ENCODE measurements at places on chromosomes 16 and 17.

- no peak for DNase-seq
These were observed 20.7 kb downstream of the MMP15 start for GRCh38 chr16:58046054-58046881.

GRCh38 chr16:54199487-54200160, 87.0 kb downstream of the IRX3 start:
- DNase-seq, result no peak

GRCh38 chr16:66430214-66430613, 3.1 kb downstream of the BEAN1 start:
- DNase-seq, result no peak

DNA sequence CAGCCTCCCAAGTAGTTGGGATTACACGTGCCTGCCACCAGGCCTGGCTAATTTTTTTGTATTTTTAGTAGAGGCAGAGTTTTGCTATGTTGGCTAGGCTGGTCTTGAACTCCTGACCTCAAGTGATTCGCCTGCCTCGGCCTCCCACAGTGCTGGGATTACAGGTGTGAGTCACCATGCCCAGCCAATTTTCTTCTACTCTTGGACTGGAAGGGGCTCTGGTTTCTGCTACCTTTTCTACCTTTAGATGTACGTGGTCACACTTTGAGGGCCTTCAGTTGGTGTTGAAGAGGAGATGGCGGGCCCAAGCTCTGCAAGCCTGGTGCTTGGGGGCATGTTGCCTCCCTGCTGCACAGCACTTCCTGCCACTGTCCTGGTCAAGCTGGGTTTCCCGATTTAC, 173.6 kb downstream of the PRKCA start:
- DNase-seq, result no peak

GRCh38 chr16:25693631-25694030, 1.9 kb downstream of the HS3ST4 start:
- DNase-seq, result no peak

- no peak for DNase-seq
These were observed 34.6 kb upstream of the IRX6 start for GRCh38 chr16:55289353-55289752.

- no peak for DNase-seq
These were observed 814 bp upstream of the CDH3 start for GRCh38 chr16:68644296-68644695.

GRCh38 chr17:31388770-31389656, 2.5 kb upstream of the RAB11FIP4 start:
- peak; percentile 70 for DNase-seq

GRCh38 chr17:38459567-38459966, 31.3 kb downstream of the ARHGAP23 start:
- no peak for DNase-seq

- no peak for DNase-seq
These were observed 65.2 kb downstream of the KLHDC4 start for GRCh38 chr16:87700406-87701077.

- no peak for DNase-seq
These were observed 341.4 kb downstream of the CDH11 start for GRCh38 chr16:64780445-64780844.

GRCh38 chr16:715477-716199, 720 bp downstream of the METRN start:
- peak; percentile 72 for DNase-seq

GRCh38 chr17:44390250-44390870, 911 bp upstream of the ITGA2B start:
- DNase-seq, result no peak

- DNase-seq, result no peak
These were observed 24.0 kb upstream of the CIBAR2 start for GRCh38 chr16:85136213-85136701.

- DNase-seq, result no peak
These were observed 124.2 kb downstream of the PARN start for GRCh38 chr16:14505846-14506245.

DNA sequence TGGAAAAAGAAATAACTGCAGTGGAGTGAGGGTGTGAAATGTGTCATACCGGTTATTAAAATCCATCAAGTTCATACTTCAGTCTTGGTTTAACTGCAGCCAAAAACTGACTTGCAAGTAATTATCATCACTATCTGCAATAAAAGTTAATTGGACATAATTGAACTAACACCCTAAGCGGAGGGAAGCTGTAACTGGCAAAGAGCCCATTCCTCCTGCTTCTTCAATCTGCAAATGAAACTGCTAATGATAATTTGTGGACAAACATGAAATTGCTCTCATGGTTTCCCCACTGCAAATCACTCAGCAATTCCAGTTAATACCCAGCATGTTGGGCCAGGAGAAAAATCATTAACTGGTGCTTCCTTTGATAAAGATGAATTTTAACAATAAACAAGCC, 46.5 kb downstream of the FAM222B start:
- no peak for DNase-seq

DNA sequence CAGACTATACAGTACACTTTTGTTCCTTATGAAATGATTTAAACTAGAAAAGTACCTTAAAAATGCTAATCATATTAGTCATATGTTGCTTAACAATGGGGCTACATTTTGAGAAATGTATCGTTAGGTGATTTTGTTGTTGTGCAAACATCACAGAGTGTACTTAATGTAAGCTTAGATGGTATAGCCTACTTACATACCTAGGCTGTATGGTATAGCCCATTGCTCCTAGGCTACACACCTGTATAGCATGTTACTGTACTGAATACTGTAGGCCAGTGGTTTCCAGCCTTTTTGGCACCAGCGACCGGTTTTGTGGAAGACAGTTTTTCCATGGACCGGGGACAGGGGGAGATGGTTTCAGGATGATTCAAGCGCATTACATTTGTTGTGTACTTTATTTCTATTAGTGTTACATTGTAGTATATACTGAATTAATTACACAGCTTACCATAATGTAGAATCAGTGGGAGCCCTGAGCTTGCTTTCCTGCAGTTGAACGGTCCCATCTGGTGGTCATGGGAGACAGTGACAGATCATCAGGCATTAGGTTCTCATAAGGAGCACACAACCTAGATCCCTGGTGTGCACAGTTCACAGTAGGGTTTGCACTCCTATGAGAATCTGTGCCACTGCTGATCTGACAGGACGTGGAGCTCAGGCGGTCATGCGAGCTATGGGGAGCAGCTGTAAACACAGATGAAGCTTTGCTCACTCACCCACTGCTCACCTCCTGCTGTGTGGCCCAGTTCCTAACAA, 35.0 kb upstream of the MRC2 start:
- DNase-seq, result no peak

DNA sequence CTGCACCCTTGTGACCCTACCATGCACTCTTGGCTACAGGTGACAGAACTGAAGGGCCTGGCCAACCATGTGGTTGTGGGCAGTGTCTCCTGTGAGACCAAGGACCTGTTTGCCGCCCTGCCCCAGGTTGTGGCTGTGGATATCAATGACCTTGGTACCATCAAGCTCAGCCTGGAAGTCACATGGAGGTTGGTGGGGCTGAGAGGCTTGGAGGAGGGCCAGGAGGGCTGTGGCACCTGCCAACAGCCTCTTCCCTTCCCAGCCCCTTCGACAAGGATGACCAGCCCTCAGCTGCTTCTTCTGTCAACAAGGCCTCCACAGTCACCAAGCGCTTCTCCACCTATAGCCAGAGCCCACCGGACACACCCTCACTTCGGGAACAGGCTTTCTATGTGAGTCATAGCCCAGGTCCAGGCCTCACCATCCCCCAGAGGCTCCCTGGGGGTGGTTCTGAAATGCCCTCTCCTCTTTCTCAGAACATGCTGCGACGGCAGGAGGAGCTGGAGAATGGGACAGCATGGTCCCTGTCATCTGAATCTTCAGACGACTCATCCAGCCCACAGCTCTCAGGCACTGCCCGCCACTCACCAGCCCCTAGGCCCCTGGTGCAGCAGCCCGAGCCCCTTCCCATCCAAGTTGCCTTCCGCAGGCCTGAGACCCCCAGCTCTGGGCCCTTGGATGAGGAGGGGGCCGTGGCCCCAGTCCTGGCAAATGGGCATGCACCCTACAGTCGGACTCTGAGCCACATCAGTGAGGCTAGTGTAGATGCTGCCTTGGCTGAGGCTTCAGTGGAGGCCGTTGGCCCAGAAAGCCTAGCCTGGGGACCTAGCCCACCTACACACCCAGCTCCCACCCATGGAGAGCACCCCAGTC, 13.0 kb downstream of the RIPOR1 start:
- DNase-seq, result no peak

DNA sequence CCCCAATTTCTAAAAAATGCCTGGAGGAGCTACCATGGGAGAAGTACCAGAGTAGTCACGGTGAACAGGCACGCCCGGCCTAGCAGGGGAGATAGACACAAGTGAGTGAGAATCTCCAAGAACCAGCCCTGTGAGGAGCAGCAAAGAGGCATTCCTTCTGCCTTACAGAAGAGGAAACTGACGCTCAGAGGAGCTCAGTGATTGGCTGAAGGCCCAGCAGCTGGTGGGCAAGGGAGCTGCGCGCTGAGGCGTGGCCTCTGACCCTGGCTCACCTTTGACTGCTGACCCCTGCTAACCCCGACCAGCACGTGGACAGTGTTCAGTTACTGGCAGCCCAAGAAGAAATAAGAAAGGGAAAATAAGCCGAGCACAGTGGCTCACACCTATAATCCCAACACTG, 1.8 kb downstream of the C16orf96 start:
- DNase-seq, result no peak

- DNase-seq, result no peak
These were observed 786 bp upstream of the CDK5RAP3 start for GRCh38 chr17:47969930-47970724.

GRCh38 chr17:28576758-28577465, at the start of gene ALDOC:
TSS of gene ALDOC (minus strand) at chr17:28576895. CDS start at chr17:28575532, 1,363 bp downstream.
- peak; percentile 99 for DNase-seq

DNA sequence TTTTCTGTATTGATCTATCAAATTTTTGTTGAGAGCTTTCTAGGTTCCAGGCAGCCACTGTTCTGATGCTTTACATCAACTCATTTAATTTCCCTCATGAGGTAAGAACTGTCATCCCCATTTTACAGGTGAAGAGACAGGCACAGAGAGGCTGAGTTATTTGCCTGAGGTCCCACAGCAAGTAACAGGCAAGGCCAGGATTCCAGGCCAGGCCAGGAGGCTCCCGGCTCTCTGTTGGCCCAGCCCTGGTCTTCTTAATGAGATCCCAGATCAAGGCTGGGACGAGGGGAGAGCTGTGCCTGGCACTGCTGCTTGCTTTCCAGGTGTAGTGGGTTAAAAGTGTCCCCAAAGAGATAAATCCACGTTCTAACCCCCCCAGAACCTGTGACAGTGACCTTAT, 22.4 kb upstream of the RMI2 start:
- DNase-seq, result no peak

DNA sequence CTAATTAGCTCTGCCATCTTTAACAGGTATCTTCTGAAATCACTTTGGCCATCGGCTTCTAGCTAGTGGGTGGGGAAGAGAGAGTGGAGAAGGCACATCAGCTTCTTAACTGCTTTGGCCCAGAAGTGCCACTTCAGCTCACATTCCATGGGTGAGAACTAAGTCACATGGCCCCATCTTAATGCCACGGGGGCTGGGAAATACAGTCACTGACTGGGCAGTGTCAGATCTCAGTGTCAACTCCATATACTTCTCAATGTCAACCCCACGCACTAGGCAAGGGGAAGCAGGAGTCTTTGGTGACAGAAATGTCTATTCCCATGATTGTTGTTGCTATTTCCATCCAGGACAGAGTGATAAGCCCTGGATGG, 29.4 kb downstream of the CCR7 start:
- peak; percentile 28 for DNase-seq

- no peak for DNase-seq
These were observed 9.6 kb downstream of the FTO start for GRCh38 chr16:53713403-53714204.

- DNase-seq, result no peak
These were observed 42.5 kb downstream of the KCNJ12 start for GRCh38 chr17:21418446-21419298.

DNA sequence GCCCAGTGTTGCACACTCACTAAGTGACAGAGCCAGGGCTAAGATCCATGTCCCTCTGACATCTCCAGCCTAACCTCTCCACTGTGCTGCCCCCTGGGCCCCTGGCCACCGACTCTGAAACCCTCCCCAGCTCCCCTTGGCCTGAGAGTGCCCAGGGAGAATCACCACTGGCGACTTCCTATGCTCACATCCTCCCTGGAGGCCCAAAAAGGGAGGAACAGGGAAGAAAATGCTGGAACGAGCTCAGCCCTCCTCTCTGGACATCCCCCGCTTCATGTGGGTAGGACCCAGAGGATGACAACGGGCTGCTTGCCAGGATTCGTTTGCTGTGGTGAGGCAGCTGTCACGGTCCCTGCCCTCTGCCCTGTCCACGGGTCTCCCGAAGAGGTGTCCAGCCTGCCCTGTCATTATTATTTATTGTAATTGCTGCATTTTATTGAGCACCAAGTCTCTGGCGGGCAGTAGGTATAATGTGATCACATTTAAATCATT, 153.5 kb upstream of the RPL38 start:
- DNase-seq, result no peak

DNA sequence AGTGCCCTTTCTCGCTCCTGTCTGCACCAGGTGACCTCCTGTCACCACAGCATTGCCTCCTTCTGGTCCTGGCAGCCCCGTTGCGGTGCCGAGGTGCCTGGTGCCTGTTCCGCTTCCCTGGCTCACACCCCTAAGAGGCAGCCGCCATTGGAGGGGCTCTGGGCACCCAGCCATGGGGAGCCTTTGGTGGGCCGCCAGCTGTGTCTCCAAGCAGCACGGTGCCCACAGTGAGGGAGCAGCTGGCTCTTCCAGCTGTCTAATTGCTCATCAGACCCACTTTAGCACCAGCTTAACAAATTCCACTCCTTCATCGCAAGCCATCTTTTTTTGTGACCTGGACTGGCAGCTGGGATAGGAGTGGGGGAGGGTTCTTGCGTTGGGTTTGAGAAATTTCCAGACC, 276.1 kb downstream of the SNX29 start:
- DNase-seq, result no peak

DNA sequence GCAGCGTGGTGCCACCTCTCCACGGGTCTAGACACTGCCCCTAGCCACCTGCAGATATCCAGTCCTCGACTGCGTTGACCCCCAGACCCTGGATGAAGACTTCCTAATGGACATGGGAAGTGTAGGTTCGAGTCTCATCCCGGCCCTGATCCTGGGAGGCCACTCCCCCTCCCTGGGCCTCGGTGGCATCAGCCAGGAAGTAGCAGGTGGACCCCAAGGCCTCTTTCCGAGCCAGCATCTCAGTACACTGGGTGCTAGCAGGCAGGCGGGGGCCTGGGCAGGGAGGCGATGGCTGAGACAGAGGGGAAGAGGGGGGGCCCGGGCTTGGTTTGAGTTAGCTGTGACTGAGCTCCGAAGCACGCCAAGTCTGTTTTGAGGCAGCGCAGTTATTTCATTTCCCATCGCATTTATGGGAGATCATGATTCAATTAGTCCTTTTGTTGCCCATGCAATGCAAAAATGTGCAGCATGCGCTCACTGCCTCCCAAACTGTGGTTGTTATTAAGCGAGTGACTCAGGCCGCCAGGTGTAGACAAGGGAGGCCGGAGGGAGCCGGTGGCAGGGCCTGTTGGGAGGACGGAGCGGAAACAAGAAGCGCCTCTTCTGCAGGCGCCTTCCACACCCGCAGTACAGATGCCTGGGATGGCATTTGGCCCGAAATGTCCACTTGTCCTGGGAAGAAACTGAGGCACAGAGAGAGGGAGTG, 25.3 kb upstream of the ZNF469 start:
- no peak for DNase-seq

Data from activated T-cell treated with anti-CD3 and anti-CD28 coated beads, Interleukin-2, amount 50 U/mL, for 24 hours (primary cell).